Stimulated activated CD8-positive, alpha-beta memory T cell treated with anti-CD3 and anti-CD28 coated beads, Interleukin-4, amount 100 ng/mL, for 24 hours (primary cell): ENCODE measurements at places on chromosomes 13 and 19.

DNA sequence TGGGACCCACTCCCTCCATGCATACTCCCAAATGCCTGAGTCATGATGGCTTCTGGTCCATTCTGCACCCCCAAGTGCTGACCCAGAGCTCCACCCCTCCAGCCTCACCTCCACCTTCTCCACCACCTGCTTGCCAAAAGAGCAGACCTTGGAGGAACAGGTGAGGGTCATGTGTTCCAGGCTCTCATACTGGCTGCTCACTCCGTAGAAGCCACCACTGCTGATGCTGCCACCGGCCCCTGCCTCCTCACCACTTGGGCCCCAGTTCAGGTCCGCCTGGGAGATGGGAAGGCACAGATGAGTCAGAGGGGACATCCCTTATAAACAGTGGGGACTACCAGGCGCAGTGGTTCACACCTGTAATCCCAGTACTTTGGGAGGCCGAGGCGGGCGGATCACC, 7.9 kb downstream of the CD37 start:
- DNase-seq = no peak

- no peak for DNase-seq
These were observed 805.7 kb downstream of the PCDH9 start for GRCh38 chr13:66424422-66424821.

- DNase-seq = no peak
These were observed 39.2 kb upstream of the CYP2A7 start for GRCh38 chr19:40921005-40921897.

DNA sequence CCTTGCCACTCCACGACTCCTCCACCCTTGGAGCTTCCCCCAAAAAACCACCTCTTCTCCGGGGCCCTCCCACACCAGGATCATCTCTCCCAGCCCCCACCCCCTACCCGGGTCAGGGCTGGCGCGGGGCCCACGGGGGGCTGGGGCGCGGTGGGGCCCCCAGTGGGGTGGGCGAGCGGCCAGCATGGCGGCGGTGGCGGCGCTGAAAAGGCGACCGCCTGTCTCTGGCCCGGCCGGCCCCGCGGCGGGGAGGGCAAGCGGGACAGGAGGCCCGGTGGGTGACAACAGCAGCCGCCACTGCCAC, 850 bp downstream of the DYRK1B start:
- DNase-seq = no peak

DNA sequence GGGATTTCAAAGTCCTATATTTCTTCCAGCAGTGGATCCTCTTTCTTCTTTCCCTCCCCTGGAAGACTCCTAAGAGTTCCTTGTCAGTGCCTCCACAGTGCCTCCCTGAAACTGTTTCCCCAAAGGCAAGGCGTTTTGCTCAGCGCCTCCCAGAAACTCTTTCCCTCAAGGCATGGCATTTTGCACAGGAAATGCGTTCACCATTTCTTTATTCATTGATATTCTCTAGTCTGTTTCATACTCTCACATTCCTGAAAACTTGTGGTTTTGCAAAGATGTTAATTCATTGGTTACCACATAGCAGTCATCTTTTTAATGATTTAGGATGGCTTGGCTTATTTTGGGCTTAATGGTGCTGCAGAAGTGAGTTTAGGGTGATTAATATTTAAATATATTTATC, 177.3 kb upstream of the SLC10A2 start:
- DNase-seq = no peak

GRCh38 chr19:45376045-45376724, 5.8 kb upstream of the ERCC2 start:
- DNase-seq = no peak

DNA sequence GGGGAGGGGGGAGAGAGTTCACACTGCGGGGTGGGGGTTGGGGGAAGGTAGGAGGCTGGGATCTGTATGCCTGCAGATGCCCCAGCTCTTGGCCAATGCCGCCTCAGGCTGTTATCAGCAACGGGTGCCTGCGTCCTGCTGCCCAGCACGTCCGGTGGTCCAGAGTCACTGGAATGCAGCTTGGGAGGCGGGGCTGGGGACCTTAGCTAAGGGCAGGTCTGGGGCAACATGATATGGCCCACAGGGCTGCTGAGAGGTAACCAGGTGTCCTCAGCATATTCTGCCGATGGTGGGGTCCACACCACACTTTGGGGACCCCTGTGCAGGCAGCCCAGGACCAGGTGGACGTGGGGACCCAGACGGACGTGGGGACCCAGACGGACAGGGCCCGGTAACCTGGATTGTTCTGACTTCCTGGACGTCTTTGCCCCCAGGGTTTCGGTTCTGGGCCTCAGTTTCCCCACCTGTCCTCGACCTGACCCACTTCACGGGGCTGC, 668 bp upstream of the ARHGAP45 start:
- DNase-seq = no peak

DNA sequence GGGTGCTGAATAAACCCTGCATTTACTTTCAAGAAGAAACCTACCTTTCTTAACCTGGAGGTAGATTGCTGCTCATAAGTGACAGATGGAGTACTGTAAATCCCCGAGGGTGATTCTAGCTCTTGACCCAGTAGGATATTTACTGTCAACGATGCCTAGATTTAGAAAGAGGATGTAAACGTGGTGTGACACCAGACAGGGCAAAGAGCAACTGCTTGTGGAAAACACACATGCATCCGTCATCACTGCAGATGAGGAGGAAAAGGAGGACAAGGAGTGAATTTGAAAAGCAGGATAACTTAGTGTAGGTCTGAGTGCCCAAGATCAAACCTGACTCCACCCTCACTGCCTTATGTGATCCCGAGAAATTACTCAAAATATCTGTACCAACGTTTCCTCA, 9.8 kb upstream of the CLN5 start:
- DNase-seq = no peak

GRCh38 chr13:35812736-35813135, 318.4 kb downstream of the DCLK1 start:
- DNase-seq = no peak

- DNase-seq = peak; percentile 10
These were observed 6.4 kb downstream of the AXL start for GRCh38 chr19:41225238-41226052.

GRCh38 chr13:90187478-90188350, 1159.8 kb upstream of the MIR17HG start:
- no peak for DNase-seq

DNA sequence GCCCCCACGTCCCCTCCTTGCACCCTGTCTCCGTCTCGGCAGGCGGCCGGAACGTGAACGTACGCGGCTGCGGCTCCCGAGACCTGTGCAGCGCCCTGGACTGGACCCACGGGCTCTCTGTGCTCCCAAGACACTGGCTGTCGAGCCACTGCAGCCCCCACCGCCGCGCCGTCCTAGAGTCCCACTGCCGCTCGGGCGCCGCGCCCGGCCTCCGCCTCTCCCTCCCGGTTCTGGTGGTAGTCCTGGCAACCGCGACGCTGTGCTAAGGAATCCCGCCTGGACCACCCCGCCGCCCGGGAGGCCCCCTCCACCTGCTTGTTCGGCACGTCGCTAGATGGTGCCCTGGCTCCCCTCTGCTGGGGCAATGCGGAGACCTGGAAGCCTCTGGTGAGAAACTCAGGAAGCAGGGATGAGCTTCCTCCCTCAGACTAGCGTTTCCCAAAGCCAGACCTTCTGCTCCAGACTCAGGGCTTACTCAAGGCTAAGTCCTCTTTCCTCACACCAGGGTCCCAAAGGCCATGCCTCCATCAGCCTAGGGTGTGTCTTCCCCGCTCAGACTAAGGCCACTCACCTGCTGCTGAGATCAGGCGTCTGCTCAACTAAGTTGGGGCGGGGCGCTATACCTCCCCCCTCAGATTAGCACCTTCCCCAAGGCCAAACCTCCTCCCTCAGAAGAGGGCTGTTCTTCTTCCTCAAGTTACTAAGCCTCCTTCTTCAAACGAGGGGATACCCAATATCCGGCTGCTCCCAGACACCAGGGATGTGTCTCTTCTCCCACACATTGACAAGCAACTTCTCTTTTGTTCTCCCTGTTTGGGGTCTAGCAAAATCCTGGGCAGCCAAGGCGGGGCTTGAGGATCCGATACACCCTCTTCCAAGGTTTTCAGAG, 16.1 kb upstream of the IRGC start:
- DNase-seq = no peak

DNA sequence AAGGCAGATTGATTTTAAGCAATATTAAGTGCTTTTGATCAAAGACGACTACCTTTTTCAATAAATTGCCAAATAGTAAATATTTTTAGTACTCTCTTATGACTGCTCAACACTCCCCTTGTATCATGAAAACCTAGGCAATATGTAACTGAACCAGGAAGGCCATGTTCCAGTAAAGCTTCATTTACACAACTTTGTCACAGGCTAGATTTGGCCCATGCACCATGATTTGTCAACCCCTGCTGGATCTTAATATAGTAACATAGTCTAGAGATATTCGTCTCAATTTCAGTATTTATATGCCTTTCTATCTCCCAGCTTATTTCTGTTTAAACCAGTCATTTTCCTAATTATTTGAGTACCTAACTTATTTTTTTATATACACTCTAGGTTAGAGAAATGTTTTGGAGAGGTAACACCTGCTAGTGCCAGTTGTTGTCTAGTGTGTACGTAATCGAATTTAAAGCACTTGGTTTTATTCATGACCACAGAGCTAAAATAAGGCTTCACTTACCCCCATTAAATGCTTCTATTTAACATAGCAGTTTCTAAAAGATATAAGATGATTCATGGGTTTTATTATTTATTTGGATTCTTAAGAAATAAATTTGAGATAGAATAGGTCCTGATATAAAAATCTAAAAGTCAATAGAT, 21.0 kb downstream of the TPP2 start:
- no peak for DNase-seq

- no peak for DNase-seq
These were observed 411.8 kb downstream of the KCTD12 start for GRCh38 chr13:76474356-76474755.

GRCh38 chr13:112852808-112853207, 116.2 kb upstream of the MCF2L start:
- no peak for DNase-seq

DNA sequence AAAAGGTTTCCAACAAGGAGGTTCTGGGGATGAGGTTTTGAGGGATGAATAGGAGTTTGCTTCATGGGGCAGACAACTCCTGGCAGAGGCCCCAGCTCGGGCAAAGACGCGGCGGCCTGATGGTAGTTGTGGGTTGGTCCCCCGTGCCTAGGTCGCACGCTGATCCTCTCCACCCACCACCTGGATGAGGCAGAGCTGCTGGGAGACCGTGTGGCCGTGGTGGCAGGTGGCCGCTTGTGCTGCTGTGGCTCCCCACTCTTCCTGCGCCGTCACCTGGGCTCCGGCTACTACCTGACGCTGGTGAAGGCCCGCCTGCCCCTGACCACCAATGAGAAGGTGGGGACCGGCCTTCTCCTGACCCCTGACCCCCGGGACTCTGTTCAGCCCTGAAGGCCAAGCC, 11.9 kb downstream of the ABCA7 start:
- DNase-seq = no peak

DNA sequence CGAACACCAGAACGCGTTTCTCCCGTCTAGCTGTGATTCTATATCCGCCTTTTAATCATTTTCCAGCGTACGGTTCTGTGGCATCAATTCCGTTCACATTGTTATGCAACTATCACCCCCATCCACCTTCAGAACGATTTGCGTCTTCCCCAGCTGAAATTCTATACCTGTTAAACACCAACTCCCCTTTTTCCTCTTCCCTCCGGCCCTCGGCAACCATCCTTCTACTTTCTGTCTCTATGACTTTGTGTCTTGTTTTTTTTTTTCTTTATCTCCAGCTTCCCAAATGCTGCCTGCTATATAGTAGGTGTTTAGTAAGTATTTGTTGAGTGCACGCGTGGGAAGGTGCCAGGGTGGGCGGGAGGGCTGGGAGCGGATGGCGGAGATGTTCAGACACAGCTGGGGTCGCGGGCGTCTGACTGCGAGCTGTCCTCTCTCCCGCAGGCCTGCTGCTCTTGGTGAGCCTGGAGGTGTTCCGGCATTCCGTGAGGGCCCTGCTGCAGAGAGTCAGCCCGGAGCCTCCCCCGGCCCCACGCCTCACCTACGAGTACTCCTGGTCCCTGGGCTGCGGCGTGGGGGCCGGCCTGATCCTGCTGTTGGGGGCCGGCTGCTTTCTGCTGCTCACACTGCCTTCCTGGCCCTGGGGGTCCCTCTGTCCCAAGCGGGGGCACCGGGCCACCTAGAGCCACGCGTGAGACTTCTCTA, 20.2 kb downstream of the CACNG6 start:
- no peak for DNase-seq

DNA sequence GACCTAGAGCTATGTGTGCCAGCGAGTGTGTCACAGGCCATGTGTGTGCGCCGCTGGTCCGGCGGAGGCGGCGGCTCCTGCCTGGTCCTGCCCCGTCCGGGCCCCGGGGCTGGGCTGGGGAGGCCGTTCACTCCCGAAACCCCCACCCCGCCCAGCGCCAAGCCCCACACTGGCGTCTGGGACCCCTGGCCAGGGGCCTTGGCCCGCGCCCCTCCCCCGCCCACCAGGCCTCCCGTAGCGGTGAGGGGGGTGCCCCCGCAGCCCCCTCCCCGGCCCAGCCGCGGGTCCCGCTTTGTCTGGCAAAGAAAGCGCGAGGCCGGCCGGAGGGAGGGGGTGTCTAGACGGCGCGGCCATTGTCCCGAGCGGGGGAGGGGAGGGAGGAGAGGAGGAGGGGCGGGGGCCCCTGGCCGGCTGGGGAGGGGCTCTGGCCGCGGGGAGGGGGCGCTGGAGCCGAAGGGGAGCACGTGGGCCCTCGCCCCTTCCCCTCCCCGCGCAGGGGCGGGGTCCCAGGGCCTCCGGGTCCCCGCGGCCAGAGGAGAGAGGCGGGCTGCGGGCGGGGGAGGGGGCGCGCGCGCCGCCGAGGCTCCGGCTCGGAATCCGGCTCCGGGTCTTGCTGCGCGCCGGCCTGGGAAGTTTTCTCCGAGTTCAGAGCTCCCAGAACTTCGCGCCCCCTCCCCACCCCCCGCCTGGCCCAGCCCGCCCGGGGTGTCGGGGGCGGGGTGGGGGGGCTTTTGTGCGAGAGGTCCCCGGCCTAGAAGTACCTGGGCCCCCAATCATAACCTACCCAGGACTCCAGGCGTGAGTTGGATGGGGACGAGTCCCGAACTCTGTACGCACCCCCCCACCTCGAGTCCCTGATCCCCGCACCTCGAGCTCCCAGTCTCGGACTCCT, 888 bp downstream of the NOTCH3 start:
- DNase-seq = no peak

GRCh38 chr13:52686376-52686775, 33.7 kb downstream of the SUGT1 start:
- DNase-seq = no peak

DNA sequence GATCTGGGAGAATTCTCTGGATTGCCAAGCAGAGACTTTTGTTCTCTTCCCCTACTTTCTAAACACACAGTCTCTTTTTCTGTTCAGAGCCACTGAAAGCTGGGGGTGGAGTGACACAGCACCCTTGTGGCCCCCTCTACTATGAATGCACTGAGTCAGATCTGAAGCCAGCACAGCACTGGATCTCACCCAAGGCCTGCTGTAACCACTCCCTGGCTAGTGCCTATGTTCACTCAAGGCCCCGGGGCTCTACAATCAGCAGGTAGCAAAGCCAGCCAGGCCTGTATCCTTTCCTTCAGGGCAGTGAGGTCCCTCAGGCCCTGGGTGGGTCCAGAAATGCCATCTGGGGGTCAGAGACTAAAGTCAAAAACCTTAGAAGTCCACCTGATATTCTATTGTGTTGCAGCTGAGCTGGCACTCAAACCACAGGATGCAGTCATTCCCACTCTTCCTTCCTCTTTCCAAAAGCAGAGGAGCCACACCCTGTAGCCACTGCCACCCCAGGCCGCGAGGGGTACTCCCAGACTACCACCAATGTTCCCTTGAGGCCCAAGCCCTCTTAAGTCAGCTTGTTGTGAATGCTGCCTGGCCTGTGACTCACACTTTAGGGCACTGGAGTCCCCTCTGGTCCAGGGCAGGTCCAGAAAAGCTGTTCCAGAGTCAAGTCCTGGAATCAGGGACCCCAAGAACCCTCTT, 110.1 kb upstream of the RXFP2 start:
- no peak for DNase-seq

GRCh38 chr19:23365222-23365621, 30.0 kb downstream of the ZNF91 start:
- DNase-seq = no peak
